Stromal cell of bone marrow (primary cell): ENCODE measurements at places on chromosomes 16 and 17.

GRCh38 chr16:4316108-4316863, 419 bp downstream of the GLIS2 start:
- DNase-seq = no peak

GRCh38 chr17:77735081-77735565, 223.4 kb upstream of the TNRC6C start:
- DNase-seq = no peak

DNA sequence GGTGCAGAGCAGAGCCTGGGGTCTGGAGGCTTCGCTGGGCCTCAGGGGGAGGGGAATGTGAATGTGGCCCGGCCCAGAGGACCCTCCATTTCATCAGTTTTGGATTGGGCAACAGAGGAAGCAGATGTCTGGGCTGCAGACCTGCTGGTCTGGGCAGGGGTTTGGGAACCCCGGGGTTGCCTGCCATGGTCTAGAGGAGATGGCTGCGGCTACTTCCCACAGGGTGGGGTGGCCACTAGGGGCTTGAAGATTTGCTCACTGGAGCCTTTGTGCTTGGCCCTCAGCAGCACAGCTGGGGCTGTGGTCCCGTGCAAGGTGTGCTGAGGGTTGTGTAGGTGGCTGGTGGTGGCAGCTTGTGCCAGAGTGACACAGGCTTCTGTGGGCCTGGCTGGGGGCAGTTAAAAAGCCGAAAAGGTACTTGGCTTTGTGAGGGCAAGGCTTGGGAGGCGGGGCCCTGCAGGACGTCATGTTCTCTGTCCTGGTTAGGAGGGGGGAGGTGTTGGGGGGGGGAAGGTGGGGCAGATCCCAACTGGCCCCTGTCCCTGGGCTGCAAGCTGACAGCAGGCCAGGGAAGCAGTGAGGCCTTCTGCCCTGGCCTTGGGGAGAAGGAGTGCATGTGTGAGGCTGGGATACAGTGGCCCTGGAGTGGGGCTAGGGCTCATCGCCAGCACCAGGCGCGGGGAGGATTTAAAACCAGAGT, 98.0 kb downstream of the KPNA2 start:
- no peak for DNase-seq

GRCh38 chr16:12086822-12087221, 110.3 kb downstream of the SNX29 start:
- DNase-seq = no peak

- no peak for DNase-seq
Observed at GRCh38 chr17:2798188-2798587, 1.9 kb downstream of the RAP1GAP2 start.

GRCh38 chr17:71467719-71468118, 653.1 kb upstream of the SOX9 start:
- DNase-seq = no peak

GRCh38 chr17:732067-732901, at the start of gene TLCD3A:
Gene TLCD3A (plus strand): TSS chr17:732596. CDS start chr17:732648, 52 bp downstream.
- peak; percentile 40 for DNase-seq

DNA sequence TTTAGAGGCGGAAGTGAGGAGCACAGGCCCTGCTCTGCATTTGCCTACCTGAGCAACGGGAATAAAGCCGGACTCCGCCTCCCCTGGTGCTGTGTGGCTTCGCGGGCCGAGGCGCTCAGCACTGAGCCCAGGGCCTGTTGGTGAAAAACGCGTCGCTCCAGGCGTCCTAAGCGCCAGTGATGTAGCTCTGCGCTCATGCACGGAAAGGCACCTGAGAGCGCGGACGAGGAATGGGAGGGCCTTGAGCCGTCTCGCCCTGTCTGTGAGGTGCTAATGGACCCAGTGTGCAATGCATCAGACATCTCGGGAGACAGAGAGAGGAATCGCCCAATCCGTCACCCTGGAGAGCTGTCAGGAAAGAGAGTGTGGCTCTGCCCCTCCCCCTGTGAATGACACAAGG, 17.2 kb upstream of the ATP2A3 start:
- DNase-seq = no peak

- DNase-seq = no peak
Observed at GRCh38 chr16:23257682-23258081, 44.4 kb upstream of the SCNN1B start.

GRCh38 chr17:34703533-34703932, 124.2 kb downstream of the TMEM132E start:
- DNase-seq = no peak

DNA sequence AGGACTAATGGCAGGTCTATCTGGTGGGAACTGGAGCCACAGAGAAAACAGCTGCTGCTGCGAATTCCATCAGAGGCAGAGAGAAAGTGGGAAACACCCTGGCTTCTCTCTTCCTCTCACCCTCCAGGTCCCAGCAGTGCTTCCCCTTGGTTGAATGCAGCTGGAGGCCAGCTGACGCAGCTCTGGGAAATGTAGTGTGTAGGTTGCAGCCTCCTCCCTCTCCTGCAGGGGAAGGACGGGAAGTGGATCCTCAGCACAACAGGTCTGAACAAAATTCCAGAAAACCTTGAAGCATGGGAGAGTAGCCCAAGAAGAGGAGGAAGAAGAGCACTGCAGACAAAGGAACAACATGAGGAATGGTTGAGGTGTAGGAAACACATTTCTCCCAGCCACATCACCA, 67.8 kb upstream of the MMP2 start:
- no peak for DNase-seq

GRCh38 chr16:17246268-17246885, 224.4 kb downstream of the XYLT1 start:
- no peak for DNase-seq

DNA sequence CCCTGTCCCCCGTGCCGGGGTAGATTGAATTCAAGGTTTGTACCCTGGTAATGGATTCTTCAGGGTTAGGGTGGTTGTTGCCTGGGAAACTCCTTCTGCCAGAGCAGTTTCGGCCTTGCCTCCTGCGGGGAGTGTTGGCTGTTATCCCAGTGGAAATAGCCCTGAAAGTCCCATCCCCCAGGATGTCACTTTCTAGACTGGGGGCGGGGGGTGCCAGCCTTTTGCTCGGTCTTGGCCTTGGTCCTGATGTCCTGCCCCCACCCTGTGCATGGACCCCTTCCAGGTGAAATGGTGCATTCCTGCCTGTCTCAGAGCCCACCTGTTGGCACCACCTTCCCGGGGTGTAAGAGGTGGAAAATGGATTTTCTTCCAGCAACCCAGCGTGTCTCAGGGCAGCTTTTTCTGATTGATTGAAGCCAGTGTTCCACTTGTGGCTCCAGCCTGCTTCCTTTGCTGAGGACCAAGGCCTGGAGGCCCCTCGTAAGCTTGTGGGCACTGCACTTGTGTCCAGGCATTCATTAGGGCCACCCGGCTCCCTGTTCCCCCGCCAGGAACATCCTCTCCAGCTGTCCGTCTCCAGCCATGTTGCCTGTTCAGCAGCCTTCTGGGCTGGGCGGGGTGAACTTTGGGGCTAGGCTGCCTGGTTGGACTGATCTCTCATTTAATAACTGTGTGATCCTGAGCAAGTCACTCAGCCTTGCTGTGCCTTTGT, 25.6 kb downstream of the MGAT5B start:
- no peak for DNase-seq

DNA sequence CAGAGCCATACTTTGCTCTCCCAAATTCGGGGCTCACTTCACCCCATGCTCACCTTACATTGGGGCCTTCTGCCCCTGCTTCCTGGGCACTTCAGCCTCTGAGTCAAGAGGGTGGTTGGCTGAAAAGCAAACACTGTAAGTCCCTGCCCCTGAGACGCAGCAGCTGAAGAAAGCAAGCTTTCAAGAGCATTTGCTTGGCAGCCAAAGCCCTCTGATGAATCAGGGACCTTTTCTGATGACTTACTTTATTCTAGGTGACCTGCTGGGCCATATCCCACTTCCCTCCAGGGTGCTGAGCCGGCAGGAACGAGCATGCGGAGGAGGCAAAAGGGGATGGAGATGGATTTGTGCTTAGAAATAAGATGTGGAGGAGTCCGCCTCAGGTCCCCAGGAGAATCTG, 147.0 kb upstream of the TNRC6C start:
- no peak for DNase-seq

DNA sequence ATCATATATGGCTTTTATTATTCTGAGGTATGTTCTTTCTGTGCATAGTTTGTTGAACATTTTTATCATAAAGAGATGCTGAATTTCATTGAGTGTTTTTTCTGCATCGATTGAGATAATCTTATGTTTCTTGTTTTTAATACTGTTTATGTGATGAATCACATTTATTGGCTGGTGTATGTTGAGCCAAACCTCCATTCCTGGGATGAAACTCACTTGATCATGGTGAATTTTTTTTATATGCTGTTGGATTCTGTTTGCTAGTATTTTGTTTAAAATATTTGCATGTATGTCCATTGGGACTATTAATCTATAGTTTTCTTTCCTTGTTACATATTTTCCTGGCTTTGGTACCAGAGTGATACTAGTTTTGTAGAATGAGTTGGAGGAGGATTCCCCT, 500.2 kb downstream of the CDH11 start:
- DNase-seq = peak; percentile 25

GRCh38 chr17:66734186-66734943, 100.6 kb upstream of the CACNG5 start:
- no peak for DNase-seq

DNA sequence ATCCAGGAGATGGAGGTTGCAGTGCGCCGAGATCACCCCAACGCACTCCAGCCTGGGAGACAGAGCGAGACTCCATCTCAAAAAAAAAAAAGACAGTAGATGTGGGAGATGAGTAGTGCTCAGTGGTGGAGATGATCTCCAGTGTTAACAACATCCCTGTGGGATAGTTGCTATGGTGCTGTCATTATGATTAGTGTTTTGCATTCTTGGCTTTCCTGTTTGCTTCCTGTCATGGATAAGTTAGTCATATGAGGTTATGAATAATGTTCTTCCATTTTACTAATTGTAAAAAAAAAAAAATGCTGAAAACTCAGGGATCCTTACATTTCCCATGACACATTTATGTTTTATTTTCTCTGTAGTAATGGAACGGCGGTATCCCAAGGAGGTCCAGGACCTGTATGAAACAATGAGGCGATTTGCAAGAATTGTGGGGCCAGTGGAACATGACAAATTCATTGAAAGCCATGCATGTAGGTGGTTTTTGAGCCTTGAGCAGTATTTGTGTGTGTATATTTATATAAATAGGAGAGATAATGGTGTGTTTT, 24.5 kb upstream of the DUSP14 start:
- DNase-seq = peak; percentile 87

DNA sequence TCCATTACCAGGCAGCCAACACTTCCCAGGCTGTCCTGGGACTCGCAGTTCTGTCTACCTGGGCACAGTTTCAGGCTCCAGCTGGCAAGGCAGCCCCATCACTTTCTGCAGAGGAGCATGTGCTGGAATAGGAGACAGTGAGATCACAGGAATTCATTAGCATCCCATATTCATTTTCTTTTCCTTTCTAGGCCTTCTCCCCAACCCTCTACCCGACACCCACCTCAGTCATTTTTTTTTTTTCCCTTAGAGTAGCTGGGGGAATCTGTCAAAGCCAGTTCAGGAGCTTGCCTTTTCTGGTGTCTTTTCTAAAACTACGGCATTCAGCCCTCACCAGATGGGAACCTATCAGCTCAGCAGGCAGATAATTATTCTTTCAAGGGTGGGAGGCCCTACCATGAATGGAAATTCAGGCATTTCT, 42.4 kb upstream of the FBXO47 start:
- no peak for DNase-seq

DNA sequence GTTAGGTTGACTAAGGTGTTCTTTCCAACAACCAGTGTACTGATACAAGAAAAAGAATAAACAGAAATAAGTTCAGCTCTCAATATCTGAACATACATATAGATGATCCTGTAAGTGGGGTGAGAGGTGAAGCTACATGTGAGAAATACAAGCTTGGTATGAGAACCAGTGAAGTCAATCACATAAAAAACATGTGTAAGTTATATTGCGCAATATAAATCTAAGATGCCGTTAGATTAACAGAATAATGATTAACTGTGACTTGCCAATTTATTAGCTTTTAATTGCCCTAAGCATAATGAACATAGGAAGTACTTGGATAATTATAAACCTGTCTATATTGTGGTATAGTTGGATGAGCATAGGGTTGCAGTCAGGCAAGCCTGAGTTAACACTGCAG, 1597.1 kb upstream of the GOT2 start:
- DNase-seq = no peak

GRCh38 chr17:8832711-8833352, 33.7 kb upstream of the MFSD6L start:
- DNase-seq = no peak

DNA sequence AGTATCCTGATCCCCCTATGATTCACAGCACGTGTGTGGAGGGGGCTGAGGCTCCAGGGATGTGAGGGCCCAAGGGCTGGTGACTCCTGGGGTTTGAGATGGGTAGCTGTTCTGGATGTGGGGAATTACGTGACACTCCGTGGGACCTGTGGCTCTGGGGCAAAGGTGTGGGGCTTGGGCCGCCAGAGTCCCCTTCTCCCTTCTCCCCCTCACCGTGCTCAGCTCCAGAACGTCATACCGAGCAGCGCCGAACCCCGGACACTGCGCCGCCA, 7.2 kb downstream of the PLEKHH3 start:
- no peak for DNase-seq

DNA sequence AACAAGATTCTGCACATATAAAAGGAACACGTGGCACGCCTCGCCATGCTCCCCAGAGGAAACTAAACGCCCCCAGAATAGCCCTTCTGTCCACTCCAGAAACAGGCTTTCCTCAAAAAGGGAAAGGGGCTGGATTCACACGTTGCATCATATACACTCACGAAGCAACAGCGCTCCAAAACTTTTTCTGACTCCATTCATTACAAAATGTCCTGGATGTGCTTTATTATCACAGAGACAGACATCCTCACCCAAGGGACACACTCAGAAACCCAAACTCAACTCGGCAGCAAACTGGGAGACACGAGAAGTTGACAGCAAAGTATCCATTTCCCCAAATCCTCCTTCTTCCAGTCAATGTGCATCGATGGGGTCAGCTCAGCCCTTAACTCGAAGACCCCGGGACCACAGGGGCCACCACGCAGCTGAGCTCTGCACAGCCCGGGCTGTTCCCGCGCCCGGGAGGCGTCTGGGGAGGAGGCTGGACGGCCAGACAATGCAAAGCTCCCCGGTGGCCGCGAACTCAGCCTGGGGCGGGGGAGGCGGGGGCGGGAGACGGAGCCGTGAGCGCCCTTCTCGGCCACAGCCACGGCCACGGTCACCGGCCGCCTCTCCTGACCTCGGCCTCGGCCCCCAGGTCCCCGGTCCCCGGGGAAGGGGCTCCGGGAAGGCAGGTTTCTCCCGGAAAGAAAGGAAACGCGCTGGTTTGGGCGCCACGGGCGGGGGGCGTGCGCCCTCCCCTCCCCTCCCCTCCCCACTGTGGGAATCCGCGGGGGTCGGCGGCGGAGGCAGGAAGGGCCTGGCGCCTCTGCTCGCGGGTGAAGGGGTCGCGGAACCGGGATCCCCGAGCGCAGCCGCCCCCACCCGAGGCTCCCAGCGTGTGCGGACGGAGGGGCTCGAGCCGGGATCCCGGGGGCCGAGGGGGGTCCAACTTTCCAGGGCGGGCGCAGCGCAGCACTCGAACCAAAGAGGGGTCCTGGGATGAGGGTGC, 1.2 kb downstream of the NXN start:
- no peak for DNase-seq

GRCh38 chr17:35022536-35023063, 40.9 kb downstream of the RFFL start:
- DNase-seq = peak; percentile 83

- no peak for DNase-seq
Observed at GRCh38 chr16:51084074-51084928, 66.8 kb downstream of the SALL1 start.

GRCh38 chr17:57724026-57724728, 20.9 kb downstream of the CCDC182 start:
- DNase-seq = no peak

GRCh38 chr17:54754560-54754959, 146.1 kb upstream of the TOM1L1 start:
- no peak for DNase-seq
